Activated CD4-positive, alpha-beta T cell treated with anti-CD3 and anti-CD28 coated beads, Interleukin-2, amount 50 U/mL, for 48 hours (primary cell): ENCODE measurements at places on chromosomes 1 and 21.

- DNase-seq = peak; percentile 43
Measured at GRCh38 chr1:63557365-63557987, 34.2 kb downstream of the EFCAB7 start.

DNA sequence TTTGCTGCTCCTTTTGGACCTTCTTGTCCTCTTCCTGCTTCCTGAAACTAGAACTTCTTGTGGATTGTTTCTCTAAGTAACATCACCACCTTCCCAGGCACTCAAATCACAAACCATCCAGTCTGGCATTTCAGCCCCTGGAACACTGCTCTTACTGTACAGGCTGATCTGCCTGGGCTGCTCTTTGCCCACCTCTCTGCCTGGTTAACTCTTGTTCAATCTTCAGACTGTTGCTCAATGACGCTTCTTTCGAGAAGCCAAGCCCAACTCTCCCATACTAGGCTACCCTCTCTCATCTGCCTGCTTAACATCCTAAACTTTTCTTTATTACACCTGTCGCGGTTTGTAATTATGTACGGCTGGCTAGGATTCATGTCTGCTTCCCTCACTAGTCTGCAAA lies 657 bp downstream of the DIO1 start:
- no peak for DNase-seq

- DNase-seq = no peak
Measured at GRCh38 chr1:200306944-200307754, 102.7 kb downstream of the ZNF281 start.

DNA sequence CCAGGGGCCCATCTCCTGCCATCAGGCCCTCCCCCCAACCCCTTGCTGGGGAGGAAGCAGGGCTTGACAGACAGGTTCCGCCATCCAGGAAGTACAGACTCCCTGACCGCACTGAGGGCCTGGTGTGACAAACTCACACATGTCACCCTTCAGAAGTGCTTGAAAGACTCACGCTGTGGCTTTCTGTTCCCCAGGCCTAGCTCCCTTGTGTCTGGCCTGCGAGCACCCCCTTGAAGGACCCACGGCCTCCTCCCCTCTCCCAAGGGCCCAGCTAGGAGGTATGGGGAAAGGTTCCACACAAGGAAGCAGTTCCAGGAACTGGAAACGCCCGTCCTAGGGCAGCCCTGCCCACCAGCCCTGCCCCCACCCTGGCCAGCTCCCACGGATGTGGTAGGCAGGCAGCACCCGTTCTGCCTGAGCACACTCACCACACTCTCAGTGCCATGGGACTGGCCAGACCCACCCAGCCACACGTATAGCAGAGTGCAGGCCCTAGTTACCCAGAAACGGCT lies 26.7 kb downstream of the SLC2A1 start:
- peak; percentile 80 for DNase-seq

DNA sequence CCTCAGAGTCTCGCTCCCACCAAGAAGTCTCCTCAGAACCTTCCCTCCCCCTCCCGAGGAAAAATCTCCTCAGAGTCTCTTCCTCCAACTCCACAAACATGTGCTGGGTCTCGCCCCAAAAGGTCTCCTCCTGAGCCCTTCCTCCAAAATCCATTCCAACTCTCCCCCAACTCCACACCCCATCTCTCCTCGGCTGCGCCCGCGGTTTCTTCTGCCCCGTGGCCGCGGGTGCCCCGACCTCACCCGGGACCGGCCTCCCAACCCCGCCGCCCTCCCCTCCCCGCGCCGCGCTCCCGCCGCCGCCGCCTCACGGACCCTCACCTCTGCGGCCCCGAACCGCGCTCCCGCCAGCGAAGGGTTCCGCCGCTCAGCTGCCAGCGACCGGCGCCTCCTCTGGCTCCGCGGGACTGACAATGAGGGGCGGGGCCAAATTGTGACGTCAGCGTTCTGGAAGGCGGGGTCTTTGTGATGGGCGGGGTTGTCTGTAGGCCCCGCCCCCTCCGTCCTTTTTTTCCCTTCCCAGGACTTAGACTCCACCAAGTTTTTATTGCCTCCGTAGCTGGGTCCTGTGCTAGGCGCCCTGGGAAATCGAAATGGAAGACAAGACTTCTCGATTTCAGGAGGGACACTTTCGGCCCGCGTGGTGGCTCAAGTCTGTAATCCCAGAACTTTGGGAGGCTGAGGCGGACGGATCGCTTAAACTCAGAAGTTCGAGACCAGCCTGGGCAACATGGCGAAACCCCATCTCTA lies at the start of gene LUZP1:
Gene LUZP1 (minus strand): TSS at position 412 of the 750 bp plus-strand sequence.
- DNase-seq = peak; percentile 85

DNA sequence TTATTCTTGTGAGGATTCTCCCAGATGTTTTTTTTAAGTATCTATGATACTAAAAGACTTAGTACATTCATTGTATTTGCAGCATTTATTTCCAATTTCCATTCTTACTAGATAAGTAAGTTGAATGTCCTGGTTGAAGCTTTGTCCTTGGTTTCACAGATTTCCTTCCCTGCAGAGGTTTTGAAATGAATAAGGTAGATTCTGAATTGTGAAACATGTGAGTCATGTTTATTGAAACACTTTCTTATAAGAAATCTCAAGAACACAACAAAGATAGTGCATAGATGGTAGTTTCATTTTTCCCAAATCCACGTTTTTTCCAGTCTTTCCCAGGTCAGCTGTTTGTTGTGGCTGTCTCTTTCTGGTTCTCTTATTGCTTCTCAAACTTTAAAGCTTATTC lies 24.8 kb downstream of the GABPA start:
- DNase-seq = no peak

- no peak for DNase-seq
Measured at GRCh38 chr1:209945377-209945776, 7.4 kb downstream of the SYT14 start.

DNA sequence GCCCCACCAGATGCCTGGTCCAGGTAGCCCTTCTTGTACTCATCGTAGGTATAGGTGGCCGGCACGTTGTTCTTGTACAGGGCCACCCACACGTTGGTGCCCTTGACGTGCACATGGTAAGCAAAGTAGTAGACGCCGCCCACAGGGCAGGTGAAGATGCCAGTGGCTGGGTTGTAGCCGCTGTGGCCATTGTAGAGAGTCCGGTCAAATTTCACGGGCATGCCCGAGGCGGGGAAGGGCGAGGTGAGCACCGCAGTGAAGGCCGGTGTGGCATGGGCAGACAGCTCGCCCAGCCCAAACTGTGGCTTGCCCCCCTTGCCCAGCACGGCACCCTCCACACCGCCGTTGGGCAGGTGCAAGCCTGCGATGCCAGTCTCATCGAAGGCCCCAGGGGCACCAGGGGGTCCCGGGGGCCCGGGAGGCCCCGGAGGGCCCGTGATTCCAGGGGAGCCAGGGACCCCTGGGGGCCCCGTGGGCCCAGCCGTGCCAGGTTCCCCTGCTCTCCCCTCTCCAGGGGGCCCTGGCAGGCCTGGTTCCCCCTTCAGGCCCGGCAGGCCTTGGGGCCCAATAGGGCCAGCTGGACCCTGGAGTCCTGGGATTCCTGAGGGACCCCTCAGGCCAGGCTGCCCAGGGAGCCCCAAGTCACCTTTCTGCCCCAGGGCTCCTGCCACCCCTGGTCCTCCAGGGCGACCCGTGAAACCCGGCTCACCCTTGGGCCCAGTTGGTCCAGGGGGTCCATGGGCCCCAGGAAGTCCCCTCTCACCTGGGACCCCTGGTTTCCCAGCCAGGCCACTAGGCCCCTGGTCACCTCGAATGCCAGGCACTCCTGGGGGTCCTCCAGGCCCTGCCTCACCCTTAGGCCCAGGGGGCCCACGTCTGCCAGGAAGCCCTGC lies 9.2 kb downstream of the ADPRS start:
- DNase-seq = no peak

DNA sequence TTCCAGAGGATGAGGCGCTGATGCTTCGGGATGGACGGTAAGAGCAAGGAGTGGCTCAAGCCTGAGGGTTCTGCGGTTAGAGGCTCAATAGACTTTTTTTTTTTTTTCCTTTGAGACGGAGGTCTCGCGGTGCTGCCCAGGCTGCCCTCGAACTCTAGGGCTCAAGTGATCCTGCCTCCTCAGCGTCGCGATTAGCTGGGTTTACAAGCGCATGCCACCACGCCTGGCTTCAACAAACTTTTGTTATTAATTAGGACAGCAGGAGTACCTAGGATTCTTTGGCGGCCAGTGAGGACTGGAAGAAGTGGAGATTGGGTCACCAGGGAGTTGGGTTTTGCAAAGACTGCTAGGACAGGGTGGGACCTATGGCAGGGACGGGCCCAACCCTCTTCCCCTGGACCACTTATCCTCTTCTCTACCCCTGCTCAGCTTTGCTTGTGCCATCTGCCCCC lies 587 bp downstream of the SCNM1 start:
- DNase-seq = no peak

GRCh38 chr1:37793773-37794371 lies at the start of gene MANEAL:
MANEAL (plus strand) TSS chr1:37793847; CDS start chr1:37794183, 336 bp downstream.
- peak; percentile 39 for DNase-seq

DNA sequence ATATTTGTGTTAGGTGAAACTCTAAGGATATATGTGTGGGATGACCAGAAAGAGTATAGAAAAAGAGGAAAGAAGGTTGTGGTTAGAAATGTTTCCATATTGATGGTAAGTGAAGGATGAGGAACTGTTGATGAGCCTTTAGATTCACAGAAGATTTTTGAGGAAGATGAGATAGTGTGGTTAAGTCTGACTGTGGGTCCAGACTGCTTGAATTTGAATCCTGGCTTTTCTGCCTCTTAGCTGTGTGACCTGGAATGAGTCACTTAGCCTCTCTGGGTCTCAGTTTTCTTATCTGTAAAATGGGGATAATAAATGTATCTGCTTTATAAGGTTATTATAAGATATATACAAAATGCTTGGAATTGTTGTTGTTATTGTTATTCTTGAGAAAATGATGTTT lies 27.5 kb downstream of the RGL1 start:
- no peak for DNase-seq
